ENCODE measurements at places on chromosomes 3 and 15.

- DNase-seq: no peak
Observed at GRCh38 chr3:193828477-193828876, 235.5 kb downstream of the OPA1 start.

DNA sequence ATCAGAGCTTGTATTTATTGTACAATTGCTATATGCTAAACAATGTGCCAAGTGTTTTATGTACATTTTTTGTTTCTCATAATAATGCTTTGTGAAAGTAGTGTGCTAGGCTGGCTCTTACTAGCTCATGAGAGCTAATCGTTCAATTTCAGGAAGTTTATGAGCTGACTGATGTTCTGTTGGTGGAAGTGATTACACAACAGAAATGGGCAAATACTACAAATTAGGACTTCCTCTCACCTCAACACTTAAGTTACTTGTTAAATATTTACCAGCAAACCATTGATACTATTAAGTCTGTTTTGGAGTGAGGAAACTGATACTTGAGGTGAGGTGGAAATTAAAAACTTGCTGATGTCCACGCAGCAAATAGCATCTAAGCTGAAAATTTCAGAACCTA, 32.3 kb downstream of the SLC9C1 start:
- no peak for DNase-seq

GRCh38 chr3:177141471-177141870, 55.8 kb downstream of the TBL1XR1 start:
- DNase-seq: no peak

- no peak for DNase-seq
Observed at GRCh38 chr3:178631950-178632349, 95.7 kb downstream of the KCNMB2 start.

- no peak for DNase-seq
Observed at GRCh38 chr3:74332165-74332564, 282.3 kb downstream of the CNTN3 start.

- DNase-seq: no peak
Observed at GRCh38 chr3:85189731-85190130, 230.9 kb downstream of the CADM2 start.

All from AG09309 (cell line).